SHP77 (cell line): ENCODE measurements at places on chromosomes 5 and 9.
A peak's percentile ranks its signal among the peaks of the same experiment; 100 is the strongest.

DNA sequence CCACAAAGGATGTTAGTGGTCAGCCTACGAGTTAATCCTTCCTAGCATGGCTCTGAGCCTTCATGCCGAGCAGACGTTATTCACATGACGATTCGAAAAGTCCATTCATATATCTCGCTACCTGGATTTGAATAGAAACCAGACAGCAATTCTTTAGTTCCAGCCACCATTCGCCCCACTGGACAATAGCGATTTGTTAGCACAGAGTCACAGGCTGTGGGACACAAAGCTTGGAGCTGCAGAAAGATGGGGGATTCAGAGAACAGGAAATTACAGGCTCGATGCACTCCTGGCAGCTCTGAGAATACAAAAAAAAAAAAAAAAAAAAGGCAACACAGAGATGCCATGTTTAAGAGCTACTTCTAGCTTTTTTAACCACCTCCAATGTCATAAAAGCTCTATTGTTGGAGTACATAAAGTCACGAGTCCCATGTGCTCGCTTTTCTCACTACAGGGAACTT is 110.7 kb downstream of the NR6A1 start:
- peak; percentile 27 for DNase-seq

GRCh38 chr5:175246889-175247520 is 197.0 kb downstream of the DRD1 start:
- no peak for DNase-seq

DNA sequence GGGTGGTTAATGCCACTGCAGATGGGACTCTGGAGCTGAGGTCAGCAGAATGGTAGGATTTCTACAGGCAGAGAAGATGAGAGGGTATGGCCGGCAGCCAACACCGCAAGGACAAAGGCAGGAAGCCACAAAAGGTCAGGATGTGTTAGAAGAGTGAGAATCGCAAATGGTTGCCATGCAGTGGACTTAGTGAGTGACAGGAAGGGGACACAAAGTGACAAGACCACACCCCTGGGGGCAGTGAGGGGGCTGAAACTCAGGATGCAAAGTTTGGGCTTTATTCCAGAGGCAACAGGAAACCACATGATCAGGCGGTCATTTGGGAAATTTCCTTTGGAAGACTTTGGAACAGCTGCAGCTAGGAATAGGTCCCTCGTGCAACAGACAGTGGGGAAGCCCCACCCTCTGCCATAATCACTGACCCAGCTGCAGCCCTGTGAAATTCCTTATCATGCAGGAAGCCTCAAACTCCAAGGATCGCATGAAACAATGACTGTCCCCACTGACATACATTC is 14.2 kb upstream of the CCDC180 start:
- peak; percentile 77 for DNase-seq

- DNase-seq, result peak; percentile 65
Measured at GRCh38 chr5:98424681-98425450, 348.6 kb upstream of the RGMB start.

- no peak for DNase-seq
Measured at GRCh38 chr5:158461240-158461854, 602.4 kb upstream of the CLINT1 start.

DNA sequence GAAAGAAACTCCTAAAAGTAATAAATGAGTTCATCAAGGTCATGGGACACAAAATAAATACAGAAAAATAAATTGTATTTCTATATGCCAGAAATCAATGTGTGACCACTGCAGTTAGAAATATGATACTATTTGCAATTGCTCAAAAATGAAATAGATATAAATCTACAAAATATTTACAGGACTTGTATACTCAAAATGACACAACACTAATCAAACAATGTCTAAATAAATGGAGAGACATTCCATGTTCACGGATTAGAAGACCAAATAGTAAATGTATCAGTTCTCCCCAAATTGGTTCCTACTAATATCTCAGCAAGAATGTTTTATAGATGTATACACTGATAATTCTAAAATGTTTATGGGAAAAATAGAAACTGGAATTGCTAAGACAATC is 345.3 kb downstream of the NR2F1-AS1 start:
- no peak for DNase-seq
